ENCODE measurements at places on chromosomes 13 and 19.

- peak; percentile 72 for DNase-seq
Measured at GRCh38 chr19:39398297-39398864, 7.2 kb downstream of the MED29 start.

DNA sequence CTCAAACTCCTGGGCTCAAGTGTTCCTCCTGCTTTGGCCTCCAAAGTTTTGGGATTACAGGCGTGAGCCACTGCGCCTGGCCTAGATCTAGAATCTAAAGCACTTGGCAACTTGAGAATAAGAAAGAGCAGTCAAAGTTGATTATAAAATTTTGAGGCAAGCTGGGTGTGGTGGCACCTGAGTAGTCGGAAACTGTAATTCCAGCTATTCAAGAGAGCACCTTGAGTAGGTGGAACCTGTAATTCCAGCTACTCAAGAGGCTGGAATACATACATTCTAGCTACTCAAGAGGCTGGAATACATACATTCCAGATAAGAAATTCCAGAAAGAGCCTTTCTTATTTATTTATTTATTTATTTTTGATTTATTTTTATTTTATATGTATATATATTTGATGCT lies 8.3 kb upstream of the NAA16 start:
- no peak for DNase-seq

GRCh38 chr13:56015919-56016318 lies 1124.8 kb upstream of the PRR20A start:
- no peak for DNase-seq

DNA sequence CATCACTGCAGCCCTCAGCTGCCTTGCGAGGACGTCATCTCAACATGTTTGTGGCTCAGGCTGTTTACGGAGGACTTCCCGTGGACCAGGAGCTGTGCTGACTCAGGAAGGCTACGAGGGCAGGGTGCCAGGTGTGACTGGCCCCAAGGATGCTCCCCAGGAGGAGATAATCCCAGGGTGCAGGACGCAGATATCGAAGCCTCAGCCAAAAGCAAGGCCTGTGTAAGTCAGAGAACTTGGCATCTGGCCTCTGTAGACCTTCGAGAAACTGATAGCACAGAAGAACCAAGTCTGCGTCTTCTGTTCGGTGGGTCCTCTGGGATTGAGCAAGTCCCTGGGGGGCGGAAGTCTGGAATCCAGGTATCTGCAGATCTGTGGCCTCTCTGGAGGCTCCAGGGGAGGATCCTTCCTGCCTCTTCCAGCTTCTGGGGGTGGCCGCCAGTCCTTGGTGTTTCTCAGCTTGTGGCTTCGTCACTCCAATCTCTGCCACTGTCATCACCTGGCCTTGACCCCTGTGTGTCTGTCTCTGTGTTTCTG lies 2.6 kb upstream of the DOHH start:
- no peak for DNase-seq

GRCh38 chr13:27281420-27281819 lies 10.8 kb downstream of the RASL11A start:
- DNase-seq: no peak

- DNase-seq: no peak
Measured at GRCh38 chr19:28009696-28010095, 1203.3 kb downstream of the UQCRFS1 start.

GRCh38 chr13:74026753-74027152 lies 107.5 kb downstream of the KLF12 start:
- DNase-seq: peak; percentile 82

DNA sequence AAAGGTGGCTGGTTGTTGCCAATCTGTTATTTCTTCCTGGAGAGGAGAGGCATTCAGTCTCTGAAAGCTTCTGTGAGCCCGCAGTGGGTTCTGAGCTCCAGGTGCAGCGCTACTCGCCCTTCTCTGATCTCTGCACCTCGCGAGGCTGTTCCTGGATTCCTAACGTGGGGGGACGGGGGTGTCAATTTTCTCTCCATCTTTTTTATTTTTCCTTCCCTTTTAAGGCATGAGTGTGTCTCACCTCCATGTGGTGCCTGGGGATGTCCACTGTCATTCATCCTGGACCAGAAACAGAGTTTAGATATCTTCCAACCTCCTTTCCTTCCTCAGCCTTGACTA lies 626 bp downstream of the ZNF233 start:
- no peak for DNase-seq

DNA sequence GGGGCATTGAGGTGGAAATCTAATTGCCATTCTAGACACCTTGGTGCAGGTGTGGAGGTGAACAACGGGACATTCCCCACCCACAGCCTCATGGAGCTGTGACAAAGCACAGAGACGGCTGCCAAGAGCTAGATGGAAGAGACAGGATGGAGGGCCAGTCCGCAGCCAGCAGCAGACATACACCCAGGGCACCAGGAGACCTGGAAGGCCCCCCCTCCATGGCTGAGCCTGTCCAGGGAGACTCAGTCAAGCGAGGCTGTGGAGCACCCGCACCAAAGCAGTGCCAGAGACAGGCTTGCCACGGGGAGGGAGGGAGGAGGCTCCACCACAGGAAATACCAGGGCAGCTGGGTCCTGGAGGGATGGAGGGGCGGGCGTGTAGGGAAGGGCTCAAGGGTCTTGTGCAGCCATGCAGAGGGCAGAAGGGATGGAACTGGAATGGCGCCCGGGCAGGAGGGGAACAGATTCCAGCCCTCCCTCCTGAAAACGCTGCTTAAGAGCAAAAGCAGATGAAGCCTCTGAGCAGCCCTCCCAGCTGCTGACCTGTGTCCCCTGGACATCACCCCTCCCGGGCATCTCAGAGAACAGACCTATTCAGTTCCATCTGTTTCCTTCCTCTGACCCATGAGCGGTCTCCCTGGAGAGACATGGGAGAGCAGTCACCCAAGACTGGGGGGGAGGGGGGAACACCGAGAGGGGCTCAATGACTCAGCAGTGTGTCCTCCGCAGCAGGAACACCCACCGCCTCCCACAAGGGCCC lies 14.4 kb downstream of the EPS15L1 start:
- DNase-seq: no peak

- peak; percentile 62 for DNase-seq
Measured at GRCh38 chr19:17294051-17294891, 9.0 kb downstream of the ABHD8 start.

DNA sequence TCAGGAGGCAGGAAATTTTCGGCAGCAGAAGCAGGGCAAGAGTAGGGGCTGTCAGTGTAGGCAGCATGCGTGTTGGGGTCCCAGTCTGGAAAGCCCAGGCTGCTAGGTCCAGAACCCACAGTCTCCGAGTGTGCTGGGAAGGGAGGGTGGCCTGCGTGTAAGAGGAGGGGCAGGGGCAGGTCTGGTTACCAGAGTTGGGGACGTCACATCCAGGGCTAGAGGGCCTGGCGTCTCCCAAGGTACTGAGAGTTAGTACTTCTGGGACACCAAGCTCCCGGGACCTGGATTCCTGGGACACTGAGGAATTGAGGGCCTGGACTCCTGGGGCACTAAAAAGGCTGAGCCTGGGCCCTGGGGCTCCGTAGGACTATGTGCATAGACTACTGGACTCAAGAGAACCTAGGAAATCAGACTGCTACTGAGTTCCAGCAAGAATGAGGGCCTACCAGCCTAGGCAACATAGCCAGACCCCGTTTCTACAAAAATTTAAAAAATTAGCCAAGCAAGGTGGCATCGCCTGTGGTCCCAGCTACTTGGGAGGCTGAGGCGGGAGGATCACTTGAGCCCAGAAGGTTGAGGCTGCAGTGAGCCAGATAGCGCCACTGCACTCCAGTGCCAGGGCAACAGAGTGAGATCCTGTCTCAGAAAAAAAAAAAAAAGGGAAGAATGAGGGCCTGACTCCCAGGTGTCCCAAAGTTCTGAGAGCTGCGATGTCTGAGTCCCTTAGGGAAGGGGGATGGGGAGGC lies 2.5 kb downstream of the NFKBID start:
- no peak for DNase-seq

GRCh38 chr13:111158136-111158805 lies 43.2 kb downstream of the ARHGEF7 start:
- no peak for DNase-seq

GRCh38 chr13:64327505-64328194 lies 2902.5 kb downstream of the PCDH9 start:
- no peak for DNase-seq

DNA sequence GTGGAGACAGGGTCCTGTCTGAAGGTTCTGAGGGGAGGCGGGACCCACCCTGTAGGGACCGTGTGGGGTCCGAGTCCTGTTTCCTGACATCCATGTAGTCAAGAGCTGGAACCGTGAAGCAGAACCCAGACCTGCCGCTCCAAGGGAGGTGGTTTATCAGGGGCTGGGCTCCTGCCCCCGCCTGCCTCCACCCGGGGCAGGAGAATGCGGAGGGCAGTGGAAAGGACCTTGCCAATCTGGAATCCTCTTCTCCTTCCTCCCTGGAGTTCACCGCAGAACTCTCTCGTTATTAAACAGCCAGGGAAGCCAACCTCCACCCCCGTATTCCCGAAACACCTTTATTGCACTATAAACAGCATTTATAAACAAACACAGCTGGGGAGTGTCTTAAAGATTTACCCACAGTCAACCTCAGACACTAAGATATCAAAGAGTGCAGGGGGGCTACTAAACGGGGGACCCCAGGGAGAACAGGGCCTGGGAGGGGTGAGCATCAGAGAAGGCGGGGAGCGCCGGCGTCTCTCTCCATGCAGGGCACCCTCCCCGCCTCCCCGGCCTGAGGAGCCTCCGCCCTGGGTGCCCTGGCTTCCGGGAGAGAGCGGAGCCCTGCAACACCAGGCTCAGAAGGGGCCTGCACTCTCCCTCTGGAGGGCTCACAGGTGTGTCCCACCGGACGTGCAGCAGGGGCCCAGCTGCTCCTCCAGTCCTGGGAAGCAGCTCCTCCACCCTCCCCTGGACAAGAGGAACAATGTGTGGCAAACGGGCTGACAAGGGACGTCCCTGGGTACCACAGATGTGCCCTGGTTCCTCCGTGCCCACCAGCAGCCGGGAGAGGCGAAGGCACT lies 3.6 kb downstream of the C2CD4C start:
- DNase-seq: no peak

DNA sequence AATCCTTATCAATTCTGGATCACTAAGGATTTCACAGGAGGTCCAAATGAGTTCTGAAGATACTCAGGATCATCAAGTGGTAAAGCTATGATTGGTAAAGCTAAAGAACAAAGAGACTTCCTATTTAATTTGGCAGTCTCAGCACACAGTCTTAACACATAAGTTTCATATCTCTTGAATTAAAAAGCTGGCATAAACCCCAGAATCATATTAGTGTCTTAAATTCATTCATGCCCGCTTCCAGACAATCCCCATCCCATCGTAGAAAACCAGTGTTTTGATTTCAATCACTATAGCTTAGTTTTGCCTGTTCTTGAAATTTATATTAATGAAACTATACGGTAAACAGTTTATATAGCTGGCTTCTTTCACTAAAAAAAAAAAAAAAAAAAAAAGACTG lies 278.7 kb downstream of the DIAPH3 start:
- no peak for DNase-seq

- DNase-seq: peak; percentile 85
Measured at GRCh38 chr19:1069009-1069779, 2.2 kb downstream of the ARHGAP45 start.

DNA sequence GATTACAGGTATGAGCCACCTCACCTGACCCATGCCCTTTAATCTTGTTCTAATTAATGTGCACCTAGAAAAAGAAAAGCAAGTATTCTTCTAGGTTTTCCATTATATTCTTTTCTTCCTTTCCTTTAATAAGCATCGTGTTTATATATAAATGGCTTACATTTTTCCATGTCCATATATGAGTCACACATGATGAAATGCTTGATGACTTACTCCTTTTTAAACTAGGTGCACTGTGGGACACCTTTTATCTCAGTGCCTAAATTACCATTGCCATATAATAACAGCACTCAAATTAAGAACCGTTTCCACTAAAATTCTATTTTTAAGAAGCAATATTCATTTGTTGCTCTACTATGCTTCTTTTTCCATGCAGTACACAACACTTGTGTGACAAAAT lies 363.3 kb downstream of the LIG4 start:
- DNase-seq: no peak

DNA sequence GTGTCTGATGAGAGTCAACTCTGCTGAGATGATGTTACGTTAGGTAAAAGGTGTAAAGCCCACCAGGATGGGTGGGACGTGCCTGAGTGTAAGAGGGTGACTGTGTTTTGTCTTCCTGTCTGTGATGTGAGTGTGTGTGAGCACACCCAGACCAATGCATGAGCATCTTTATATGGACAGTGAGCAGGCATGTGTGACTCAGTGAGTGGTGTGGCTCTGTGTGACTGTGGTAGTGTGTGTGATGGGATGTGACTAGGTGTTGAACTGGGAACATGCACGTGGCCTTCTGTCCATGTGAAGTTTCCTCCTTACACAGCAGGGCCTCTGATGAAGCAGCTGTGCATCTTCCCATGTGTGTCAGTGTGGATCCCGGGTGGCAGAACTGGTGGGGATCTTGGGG lies 17.8 kb upstream of the LGALS16 start:
- DNase-seq: no peak

DNA sequence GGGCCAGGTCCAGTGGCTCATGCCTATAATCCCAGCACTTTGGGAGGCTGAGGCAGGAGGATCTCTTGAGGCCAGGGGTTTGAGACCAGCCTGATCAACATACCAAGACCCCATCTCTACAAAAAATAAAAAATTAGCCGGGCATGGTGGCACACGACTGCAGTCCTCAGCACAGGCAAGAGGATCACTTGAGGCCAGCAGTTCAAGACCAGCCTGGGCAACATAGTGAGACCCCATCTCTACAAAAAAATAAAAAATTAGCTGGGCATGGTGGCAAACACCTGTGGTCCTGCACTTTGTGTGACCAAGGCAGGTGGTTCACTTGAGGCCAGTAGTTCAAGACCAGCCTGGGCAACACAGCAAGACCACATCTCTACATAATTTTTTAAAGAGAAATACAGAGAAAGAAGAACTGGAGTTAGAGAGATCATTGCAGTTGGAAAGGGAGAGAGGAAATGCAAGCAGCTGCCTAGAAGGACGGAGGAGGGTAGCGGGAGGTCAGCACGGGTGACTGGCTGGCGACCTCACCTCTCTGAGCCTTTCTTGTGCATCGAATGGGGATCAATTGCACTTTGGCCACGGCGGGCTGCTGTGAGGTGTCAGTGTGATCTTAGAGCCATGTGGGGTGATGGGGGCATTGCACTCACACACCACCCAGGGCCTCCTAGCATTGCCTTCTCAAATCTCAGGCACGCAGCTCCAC lies 13.9 kb downstream of the BCAM start:
- no peak for DNase-seq

GRCh38 chr19:39765091-39766076 lies 13.3 kb upstream of the LEUTX start:
- DNase-seq: peak; percentile 37

GRCh38 chr19:35671818-35672217 lies 5.5 kb downstream of the UPK1A start:
- DNase-seq: no peak

Measured in CD4-positive, alpha-beta T cell treated with Interleukin-10 for 1 hour (primary cell).